CD4-positive, CD25-positive, alpha-beta regulatory T cell (primary cell): ENCODE measurements at places on chromosomes 6 and 20.

- DNase-seq, result no peak
Measured at GRCh38 chr6:22043284-22043962, 253.4 kb downstream of the PRL start.

DNA sequence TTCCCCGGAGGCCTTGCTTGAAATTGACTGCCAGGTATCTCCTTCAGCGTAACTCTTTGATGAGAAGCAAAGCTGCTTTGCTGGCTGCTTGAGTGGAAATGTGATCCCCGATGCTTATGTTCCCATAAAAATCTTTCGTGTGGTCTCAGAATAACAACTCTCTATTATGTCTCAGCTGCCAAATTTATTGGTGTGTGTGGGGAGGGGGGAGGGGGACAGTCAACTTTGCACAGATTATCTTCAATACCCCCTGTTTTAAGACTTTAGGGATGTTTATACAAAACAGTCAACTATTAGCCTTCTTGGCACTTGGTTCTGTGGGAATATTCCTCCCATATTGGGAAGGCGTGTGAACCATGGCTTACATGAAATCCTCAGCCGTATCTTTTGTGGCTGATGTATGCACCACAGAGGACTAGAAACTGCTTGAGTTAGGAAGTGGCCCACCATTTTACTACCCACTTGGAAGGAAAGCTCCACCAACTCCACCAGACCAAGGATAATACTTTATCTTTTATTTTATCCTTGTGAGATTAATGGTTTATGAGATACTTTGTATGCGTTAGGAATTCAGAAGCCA lies 101.5 kb upstream of the SLC24A3 start:
- no peak for DNase-seq

GRCh38 chr6:16249971-16250370 lies 11.6 kb downstream of the GMPR start:
- DNase-seq, result no peak

DNA sequence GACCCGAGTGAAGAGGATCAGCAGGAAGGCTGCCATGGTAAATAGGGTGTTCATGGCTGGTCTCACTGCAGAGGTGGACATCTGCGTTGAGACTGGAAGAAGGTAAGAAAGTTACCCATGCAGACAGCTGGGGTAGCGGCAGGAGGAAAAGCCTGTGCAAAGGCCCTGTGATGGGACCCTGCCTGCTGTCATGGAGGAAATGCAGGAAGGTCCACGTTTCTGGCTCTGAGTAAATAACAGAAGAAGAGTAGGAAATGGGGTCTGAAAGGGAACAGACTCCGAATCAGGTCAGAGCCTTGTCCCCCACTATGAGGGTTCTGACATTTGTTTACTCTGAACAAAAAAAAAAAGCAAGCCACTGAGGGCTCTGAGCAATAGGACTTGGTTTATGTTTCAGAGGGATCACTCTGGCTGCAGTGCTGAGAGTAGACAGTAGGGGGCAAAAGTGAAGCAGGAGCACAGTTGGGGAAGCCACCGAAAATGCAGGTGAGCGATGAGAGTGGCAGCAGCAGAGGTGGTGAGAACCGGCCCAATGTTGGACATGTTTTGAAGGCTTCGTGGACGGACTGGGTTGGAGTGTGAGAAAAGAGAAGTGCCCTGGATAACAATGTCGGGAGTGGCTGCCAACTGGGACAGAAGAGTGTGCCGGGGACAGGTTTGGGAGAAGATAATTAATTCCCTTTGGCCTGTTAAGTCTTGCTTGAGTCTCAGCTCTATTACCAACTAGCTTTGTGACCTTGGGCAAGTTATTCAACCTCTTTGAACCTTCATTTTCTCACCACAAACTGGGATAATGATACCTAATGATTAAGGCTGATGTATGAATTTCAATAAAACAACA lies 57.9 kb upstream of the MAP7 start:
- peak; percentile 81 for DNase-seq

GRCh38 chr6:118680452-118681095 lies 29.2 kb upstream of the CEP85L start:
- no peak for DNase-seq

DNA sequence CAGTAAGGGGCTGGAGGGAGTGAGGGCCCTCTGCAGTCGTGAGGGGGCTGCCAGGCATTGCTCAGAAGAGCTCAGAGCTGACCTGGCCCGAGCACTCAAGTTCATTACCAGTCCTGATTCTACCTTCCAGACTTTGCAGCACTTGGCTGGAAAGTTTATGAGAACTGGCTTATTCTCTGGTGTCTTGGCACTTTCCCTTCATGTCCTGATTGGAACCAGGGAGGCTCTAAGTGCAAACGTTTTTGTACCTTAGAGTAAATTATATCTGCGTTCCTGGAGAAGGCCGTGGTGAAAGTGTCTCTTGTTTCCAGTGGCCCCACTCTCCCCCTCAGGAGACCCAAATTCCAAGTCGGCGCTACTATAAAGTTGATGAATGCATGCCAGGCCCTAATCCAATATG lies 402.3 kb downstream of the CDC5L start:
- no peak for DNase-seq

DNA sequence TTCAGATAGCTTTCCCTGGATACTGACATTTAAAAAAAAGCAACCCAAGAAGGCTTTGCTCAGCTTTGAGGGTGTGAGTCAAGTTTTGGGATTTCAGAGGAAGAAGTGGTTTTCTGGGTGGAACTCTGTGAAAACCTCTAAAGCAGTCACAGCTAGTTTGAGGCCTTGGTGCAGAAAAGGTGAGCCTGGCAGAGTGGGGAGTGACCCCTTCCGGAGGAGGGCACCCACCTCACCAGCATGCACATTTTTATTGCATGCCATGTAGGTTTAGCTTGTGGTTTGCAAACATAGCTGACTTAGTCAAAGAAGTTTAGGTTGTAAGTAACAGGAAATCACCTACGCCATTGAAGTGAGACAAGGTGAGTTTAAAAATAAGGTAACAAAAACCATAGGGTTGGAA lies 146.8 kb upstream of the PMEPA1 start:
- no peak for DNase-seq

- no peak for DNase-seq
Measured at GRCh38 chr6:127483399-127484055, 24.3 kb upstream of the KIAA0408 start.

DNA sequence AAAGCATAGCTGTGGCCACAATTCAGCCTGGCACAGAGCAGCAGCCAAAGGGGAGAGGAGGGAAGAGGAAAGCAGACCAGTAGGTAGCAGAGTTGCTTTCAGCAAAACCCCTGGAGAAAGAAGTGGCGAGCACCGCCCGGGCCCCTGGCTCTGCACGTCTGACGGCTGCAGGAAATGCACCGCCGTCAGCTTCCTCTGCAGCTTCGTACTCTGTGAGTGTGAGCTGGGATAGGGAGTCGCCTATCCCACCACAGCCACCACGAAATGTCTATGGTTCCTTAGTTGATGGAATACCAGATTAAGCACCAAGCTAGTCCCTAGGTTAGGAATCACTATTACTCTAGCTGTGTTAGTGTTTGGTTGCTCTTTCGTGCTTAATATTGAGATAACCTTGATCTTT lies 79.9 kb upstream of the NAA20 start:
- no peak for DNase-seq

DNA sequence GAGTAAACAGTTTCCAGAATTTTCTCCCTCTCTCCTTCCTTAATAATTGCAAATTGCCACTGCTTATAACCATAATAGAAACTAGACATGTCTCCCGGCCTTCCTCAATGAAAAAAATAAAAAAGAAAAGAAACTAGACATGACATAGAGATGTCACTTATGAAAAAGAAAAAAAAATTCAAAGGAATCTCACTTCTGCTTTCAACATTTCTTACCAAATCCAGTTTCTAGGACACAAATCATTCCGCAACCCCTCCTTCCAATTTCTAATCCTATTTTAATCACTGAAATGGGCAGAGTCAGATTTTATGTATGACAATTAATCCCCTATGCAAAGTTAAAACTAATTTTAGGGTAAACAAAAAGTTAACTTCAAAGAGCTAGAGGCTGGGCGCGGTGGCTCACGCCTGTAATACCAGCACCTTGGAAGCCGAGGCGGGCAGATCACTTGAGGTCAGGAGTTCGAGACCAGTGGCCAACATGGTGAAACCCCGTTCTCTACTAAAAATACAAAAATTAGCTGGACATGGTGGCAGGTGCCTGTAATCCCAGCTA lies 40.1 kb upstream of the EEF1A1 start:
- no peak for DNase-seq

DNA sequence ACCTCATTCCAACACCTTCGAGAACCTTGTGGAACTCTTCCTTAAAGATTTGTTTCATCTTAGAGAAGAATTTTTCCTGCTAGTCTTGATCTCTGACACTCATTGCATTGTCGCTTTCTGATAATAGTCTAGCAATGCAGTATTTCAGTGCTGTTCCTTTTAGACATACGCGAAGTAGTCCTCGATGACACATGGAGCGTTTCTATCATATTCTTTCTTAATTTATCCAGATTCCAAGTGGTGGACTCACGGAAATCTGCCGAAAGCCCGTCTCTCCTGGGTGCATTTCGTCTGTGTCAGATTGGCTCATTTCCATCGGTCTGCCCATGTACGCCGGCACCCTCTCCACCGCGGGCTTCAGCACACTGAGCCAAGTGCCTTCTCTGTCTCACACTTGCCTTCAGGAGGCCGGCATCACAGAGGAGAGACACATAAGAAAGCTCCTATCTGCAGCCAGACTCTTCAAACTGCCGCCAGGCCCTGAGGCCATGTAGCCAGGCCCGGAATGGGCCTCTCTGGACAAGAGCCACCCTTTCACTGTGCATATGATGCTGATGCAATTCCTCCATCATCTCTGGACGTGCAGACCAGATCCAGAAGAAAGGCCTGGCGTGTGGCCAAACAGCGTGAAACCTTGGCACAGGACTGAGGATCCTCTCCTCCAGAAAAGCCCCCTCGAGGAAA lies 198.6 kb upstream of the UST start:
- DNase-seq, result no peak

GRCh38 chr6:127207591-127208120 lies 59.0 kb upstream of the RNF146 start:
- no peak for DNase-seq

DNA sequence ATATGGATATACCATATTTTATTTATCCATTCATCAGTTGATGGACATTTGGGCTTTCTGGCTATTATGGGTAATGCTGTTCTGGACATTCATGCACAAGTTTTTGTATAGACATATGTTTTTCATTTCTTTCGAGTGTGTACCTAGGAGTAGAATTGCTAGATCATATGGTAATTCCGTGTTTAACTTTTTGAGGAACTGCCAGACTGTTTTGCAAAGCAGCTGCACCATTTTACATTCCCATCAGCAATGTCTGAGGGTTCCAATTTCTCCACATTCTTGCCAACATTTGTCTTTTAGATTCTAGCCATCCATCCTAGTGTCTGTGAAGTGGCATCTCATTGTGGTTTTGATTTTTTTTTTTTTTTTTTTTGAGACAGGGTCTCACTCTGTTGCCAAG lies 20.8 kb downstream of the SRC start:
- DNase-seq, result no peak

GRCh38 chr20:34110745-34111641 lies 1.1 kb downstream of the EIF2S2 start:
- no peak for DNase-seq

GRCh38 chr6:79335133-79335674 lies 100.7 kb upstream of the HMGN3 start:
- DNase-seq, result no peak

DNA sequence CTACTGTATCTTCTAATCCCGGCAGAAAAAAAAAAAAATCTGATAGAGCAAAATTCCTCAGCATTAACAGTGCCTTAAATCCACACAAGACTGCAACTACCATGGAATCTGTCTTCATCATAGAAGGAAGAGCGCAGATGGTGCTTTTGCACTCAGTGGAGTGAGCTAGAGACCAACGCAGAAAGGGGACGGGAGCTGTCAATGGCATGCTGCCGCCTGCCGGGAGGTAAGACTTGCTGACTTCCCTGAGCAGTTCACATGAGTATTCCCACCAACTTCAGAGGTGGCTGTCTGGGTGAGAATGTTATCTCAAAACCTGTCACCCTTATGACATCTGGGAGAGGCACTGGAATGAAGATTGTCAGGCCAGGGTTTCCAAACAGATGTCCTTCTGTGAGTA lies 35.6 kb downstream of the DZANK1 start:
- DNase-seq, result no peak

DNA sequence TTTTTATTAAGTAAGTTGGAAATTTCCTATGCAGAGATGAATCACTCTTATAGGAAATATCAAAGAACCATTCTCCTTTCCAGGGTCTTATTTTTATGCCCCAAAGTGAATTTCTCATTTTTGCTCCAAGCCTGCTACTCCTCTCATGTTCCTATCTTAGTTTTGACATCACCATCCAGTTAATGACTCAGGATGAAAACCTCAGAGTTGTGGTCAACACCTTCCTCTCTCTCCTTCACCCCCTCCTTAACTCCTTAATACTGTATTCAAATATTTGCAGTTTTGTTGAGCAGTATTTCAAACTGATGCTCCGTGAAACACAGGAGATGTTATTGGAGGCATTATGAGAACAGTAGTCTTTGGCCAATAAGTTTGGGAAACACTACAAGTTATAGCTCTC lies 64.1 kb downstream of the NRN1 start:
- no peak for DNase-seq

GRCh38 chr6:167329014-167329413 lies 4.1 kb downstream of the TTLL2 start:
- no peak for DNase-seq

GRCh38 chr6:111823831-111824607 lies 49.2 kb downstream of the FYN start:
- DNase-seq, result no peak

DNA sequence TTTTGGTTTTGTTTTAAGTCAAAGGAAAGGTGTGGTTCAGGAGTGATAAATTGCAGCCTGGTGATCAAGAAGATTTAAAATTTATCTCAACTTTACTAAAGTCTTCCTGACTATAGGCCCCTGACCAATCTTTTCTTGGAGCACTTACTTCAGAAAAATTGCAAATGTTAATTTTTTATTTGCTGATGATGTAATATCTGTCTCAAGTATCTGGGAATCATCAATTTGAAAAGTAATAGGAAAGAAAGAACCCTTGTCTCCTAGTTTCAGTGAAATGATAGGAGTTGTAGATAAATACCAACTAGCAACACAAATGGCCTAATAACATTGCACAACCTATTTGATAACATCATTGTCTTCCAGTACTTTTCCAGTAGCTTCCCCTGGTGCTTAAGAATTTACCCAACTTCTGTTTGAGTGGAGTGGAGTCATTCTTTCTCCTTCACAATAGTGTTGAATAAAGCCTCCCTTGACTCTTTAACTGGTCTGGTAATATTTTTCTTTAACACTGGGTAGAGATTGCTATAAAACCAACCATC lies 648.3 kb upstream of the ADGRB3 start:
- no peak for DNase-seq

DNA sequence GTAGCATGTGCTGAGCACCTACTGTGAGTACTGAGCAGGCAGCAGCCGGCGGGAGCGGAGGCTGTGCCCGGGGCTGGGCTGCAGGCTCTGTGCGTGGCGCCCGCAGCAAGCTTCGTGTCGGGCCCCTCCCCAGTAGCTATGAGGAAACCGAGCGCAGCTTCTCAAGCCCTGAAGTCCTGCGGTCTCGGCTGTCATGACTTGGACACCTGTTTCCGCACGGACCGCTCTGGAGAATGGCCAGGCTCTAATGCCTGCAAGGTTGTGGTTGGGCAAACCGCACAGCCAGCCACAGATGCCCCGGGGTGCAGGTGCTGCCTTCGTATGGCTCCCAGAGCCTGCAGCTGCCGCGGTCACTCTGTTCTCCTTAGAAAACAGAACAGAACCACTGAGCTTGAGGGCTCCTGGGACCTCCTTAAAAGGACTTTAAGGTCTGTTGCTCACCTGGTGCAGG lies 33.7 kb downstream of the PYGB start:
- DNase-seq, result no peak

- DNase-seq, result no peak
Measured at GRCh38 chr20:24778585-24779031, 170.5 kb upstream of the CST7 start.

GRCh38 chr6:107962723-107963122 lies 4.7 kb upstream of the SEC63 start:
- DNase-seq, result no peak
